AG09319 (cell line): ENCODE measurements at places on chromosomes 12 and 14.
A peak's percentile ranks its signal among the peaks of the same experiment; 100 is the strongest.

DNA sequence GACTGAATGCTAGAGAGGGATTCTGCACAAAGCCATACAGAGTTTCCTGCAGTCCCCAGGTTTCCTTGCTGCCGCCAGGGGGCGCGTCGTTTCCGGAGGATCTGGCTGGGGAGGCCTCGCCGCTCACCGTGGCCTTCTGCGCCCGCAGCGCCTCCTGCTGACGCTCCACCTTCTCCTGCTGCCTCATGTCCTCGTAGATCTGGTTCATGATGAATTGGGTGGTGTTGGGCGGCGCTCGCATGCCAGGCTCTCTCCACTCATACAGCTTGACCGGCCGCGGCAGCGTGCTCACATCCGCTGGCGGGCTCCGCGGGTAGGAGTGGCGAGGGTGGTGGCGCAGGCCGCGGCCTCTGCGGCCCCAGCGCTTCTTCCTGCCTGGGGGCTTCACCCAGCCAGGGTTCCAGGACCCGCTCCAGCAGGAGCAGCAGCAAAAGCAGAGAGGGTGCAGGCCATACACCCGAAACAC is 987 bp downstream of the CCER1 start:
- no peak for DNase-seq

- DNase-seq = peak; percentile 34
These were observed 14.3 kb upstream of the ARMH4 start for GRCh38 chr14:58166005-58166983.

GRCh38 chr14:75134644-75135043 is 7.8 kb upstream of the NEK9 start:
- DNase-seq = no peak

- no peak for DNase-seq
These were observed 33.1 kb downstream of the KCNA5 start for GRCh38 chr12:5076761-5077160.

DNA sequence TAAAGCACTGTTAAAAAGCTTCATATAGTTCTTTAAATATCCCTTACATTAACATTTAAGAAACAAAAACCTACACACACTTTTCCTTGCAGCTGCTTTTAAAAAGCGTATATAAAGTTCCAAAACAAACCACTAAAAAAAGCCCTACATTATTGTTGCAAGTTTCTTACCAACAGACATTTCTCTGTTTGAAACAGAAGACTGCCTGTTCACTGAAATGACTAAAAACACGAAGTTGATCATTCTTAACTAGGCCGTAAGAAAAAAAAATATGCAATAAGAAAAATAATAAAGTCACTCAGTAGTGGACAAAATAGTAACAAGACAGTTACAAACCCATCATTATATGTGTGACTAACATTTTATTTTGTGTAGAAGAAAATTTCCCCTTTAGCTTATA is 37.3 kb downstream of the KIF21A start:
- DNase-seq = no peak

- DNase-seq = no peak
These were observed 15.3 kb upstream of the SOX5 start for GRCh38 chr12:23964812-23965211.

DNA sequence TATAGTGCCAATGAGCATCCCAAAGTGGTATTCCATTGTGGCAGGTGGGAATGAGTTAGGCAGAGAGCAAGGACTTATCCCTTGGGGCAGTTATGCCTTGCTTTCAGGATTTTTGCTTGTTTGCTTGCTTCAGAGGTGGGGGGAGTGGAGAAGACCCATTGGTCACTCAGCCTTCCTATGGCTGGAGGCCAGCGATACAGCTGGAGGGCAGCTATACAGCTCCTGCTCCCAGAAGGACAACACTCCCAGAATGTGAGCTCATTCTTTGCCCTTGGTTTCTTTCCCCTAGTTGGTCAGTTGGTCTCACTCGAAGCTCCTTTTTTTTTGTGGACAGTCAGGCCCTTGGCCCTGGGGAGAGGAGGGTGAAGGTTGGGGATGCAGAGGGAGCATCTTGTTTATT is 14.5 kb downstream of the KRT83 start:
- DNase-seq = no peak

GRCh38 chr12:104201238-104202001 is 14.2 kb upstream of the TXNRD1 start:
- DNase-seq = peak; percentile 19

GRCh38 chr14:102074415-102074964 is 12.4 kb downstream of the HSP90AA1 start:
- no peak for DNase-seq

GRCh38 chr14:86989285-86989684 is 1003.7 kb downstream of the GALC start:
- DNase-seq = no peak

DNA sequence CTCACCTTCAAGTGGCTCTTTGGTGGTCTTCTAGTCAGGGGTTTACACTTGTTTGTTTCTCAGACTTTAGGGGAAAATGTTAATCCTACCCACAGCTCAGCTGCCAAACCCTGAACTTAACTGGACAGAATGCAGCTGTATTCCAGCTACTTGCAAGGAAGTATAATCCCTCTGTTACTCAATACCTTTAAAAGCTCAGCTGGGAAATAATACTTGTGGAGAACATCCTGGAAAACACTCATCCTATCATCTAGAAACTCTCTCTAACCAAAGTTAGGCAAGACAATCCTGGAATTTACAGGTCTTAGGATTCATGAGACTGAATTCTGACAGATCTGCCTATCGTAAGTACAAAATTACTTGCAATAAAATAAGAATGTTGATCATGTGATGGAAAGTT is 404.1 kb downstream of the ADAMTS20 start:
- no peak for DNase-seq

GRCh38 chr14:103122947-103123633 is at the start of gene TNFAIP2:
TNFAIP2 (plus strand) TSS chr14:103123461; CDS start chr14:103126458, 2,997 bp downstream.
- DNase-seq = no peak

DNA sequence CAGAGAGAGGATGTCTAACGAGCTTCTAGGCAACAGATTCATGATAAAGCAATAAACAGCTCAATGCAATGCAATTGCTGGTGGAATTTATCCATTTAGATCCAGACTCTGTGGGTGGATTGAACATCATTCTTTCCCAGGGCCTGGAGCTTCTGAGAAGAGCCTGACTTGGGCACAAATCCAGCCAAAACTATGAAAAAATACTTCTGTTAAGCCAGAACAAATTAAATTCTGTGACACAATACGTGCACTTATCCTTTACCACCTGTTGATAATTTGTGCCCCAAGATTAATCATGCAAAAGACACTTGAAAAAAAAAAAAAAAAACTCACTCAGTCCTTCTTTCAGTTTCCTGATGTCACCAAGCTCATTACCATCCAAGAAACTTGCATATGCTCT is 446.0 kb upstream of the DCN start:
- DNase-seq = no peak

DNA sequence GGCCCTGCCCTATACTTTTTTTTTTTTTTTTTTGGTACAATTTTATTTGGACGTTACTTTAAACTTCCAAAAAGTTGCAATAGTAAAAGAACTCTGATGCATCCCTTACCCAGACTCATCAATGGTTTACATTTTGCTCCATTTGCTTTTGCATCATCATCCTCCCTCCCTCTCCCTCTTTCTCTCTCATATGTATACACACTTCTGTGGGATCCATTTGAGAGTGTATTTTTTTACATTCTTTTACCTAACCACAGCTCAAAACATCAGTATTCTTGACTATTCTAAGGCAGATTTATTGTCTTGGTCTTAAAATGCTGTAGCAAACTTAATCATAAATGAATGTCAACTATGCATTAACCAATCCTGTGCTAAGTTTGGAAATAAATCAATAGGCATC is 111.6 kb downstream of the PRICKLE1 start:
- no peak for DNase-seq

- DNase-seq = no peak
These were observed 75.3 kb downstream of the ITPK1 start for GRCh38 chr14:93040443-93040842.

DNA sequence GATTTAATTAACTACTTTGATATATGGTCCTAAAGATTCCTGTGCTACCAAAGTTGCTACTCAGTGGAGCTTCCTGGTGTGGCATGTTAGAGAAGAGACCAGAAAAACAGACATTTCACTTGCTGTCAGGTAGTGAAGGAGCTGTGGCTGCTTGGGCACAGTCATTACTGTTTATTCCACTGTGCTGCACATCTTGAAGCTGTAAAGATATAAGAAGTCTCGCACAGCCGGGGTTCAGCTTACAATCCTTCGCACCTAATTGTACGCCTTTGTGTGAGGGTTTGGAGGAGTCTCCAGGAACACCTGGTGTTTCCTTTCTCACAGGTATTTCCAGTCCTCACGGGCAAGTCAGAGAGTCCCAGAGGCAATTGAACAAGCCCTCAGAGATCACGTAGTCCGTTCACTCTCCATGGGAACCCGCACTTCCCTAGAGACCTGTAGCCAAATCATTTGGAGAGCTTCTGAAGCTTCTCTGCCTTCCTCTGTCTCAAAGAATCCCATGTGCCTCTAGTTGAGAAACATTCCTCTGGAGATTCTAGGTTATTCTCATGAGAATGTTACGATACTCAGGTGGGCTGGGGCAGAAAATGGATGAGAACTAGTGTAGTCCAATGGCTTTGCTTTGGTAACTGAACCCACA is 4.1 kb downstream of the EVL start:
- DNase-seq = no peak

DNA sequence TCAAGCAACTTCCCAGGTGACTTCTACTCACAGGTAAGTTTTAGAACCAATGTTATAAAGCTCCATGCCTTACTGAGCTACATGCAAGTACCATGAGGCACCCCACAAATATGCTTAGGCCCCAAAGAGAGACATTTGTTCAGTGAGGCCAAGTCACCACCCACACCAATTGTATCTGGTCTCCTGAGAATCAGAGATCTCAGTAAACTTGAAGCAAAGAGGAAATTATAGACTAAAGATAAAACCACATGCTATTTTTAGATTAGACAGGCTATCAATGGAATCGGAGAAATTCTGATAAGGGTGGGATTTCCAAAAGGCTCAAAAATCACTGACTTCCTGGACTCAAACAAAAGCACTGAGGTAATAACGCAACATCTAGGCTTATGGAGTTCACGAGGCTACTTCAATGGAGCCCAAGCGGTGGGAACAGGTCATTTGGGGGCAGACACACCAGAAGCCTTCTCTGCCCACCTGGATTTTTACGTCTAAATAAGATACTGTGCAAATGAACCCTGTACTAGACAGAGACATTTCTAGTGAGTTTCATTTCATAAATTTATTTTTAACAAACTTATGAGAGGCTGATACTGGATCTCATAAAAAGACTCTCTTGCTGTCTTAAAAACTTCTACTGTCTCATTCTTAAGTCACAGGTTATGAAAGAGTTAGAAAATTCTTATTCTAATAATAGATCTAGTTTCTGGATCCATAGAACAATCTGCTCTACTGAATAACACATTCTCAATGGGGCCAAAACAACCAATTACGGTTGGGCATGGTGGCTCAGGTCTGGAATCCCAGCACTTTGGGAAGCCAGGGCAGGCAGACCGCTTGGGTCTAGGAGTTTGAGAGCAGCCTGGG is 7.7 kb downstream of the SLC15A4 start:
- DNase-seq = no peak

- no peak for DNase-seq
These were observed 1.7 kb downstream of the MMP17 start for GRCh38 chr12:131829791-131830334.

DNA sequence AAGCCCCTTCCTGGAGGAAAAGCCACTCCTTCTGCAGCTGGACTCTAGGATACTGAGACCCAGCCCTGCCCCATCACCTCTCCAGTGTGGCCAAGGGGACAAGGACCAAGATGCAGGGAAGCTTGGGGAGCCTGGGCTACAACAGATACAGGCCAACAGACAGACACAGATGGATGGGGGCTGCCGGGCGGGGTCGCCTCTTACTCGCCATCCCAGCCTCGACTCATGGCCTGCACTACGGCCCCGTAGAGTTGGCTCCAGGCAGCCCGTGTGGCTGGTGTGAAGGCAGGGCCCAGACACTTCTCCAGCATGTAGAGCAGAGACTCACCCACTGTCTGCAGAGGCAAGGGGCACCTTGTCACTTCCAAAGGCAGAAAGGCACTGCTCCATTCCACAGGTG is 4.7 kb downstream of the NGB start:
- no peak for DNase-seq

DNA sequence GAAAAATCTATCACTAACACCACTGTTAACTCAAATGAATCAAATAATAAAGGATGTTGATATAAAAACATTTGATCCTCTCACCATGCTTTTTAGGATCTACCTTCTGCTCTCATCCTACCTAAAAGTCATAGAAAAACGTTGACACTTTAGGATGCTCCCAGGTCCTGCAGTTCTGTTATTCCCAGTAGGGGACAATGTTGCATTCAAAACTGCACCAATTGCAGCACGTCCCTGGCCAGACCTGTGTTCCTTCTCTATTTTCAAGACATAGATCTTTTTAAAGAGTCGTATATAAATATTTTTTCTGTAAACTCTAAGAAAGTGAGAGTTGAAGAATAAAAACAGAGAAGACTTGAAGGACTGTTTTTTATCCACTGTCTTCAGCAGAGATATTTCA is 8.8 kb downstream of the AICDA start:
- no peak for DNase-seq

DNA sequence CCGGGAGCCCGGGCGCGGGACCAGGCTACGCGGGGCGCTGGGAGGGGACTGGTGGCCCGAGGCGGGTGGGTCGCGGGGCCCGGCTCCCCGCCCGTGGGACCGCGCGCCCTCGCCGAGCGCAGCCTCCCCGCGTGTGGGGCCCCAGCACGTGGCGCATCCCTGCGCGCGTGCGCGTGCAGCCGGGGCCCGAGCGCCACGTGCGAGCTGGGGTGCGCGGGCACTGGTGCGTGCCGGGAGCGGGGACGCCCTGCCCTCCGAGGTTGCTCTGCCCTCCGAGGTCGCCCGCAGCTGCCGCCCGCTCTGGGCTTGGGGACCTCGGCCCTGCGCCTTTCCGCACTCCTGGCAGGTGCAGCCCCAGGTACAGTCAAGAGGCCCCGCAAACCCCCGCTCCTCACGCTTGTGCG is 365 bp upstream of the CCDC88C start:
- no peak for DNase-seq

GRCh38 chr12:92762773-92763172 is 60.0 kb downstream of the PLEKHG7 start:
- DNase-seq = no peak

DNA sequence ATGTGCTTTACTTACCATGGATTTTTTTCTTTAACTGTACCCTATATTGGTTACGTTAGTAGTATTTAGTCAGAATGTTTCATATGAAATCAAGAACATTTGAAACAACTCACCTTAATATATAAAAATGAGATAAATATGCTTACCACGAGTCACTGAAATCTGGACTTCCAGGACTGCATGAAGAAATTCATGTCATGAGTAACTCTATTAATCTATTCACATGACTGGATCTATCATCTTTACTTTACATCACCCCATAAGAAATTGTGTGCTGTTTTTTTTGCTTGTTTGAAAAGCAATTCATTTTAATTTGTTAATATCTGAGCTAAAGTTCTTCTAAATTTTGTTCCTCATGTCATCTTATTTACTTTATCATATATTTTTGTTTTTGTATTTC is 5.2 kb downstream of the EPYC start:
- DNase-seq = no peak
